Cerebellum (tissue), 4 donors: ENCODE measurements at places on chromosomes 13 and 19. TPM values are rescaled to one million over a fixed set of nuclear protein-coding genes. Genes with fewer than 3 reads are reported as not detected.

Gene BRSK1
- 69.8 TPM for total RNA-seq

Gene MEX3D
- total RNA-seq: 36.5 TPM

Gene MICU2
- 67.5 TPM for total RNA-seq

Gene KIR2DL4
- not detected for total RNA-seq

Gene DCUN1D2
- total RNA-seq: 44.5 TPM

Gene TMEM38A
- total RNA-seq: 11.3 TPM

Gene IGFL2
- total RNA-seq: 1.2 TPM

Gene CAMSAP3
- total RNA-seq: 9.9 TPM

Gene HOMER3
- 20.7 TPM for total RNA-seq

Gene PODNL1
- total RNA-seq: 0.45 TPM

Gene ENOX1
- 19.7 TPM for total RNA-seq

Gene SELENOW
- total RNA-seq: 151 TPM

Gene GATAD2A
- 18.8 TPM for total RNA-seq

Gene KLF5
- total RNA-seq: 1.7 TPM

Gene FCHO1
- total RNA-seq: 25.9 TPM
